CD4-positive, alpha-beta T cell treated with Interleukin-6 at 100 ng/mL for 8 hours (primary cell): ENCODE measurements at places on chromosomes 16 and 17.

DNA sequence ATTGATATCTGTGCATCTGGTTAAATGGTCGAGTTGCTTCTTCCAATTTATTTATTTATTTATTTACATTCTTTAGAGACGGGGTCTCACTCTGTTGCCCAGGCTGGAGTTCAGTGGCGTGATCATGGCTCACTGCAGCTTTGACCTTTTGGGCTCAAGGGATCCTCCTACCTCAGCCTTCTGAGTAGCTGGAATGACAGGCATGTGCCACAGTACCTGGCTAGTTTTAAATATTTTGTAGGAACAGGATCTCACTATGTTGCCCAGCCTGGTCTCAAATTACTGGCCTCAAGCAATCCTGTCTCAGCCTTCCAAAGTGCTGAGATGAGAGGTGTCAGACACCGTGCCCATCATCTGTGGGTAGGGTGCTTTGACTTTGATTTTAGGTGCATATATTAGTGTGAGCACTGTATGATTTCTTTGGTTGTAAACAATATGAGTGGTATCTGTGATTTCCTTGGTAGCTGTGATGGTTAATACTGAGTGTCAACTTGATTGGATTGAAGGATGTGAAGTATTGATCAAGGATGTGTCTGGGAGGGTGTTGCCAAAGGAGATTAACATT lies 90.2 kb downstream of the BCAS3 start:
- DNase-seq: no peak

- peak; percentile 70 for DNase-seq
Observed at GRCh38 chr16:88681709-88682451, 4.4 kb downstream of the SNAI3 start.

GRCh38 chr16:20203272-20203671 lies 124.0 kb downstream of the GP2 start:
- DNase-seq: no peak

GRCh38 chr16:84050316-84050715 lies 7.7 kb upstream of the SLC38A8 start:
- no peak for DNase-seq

DNA sequence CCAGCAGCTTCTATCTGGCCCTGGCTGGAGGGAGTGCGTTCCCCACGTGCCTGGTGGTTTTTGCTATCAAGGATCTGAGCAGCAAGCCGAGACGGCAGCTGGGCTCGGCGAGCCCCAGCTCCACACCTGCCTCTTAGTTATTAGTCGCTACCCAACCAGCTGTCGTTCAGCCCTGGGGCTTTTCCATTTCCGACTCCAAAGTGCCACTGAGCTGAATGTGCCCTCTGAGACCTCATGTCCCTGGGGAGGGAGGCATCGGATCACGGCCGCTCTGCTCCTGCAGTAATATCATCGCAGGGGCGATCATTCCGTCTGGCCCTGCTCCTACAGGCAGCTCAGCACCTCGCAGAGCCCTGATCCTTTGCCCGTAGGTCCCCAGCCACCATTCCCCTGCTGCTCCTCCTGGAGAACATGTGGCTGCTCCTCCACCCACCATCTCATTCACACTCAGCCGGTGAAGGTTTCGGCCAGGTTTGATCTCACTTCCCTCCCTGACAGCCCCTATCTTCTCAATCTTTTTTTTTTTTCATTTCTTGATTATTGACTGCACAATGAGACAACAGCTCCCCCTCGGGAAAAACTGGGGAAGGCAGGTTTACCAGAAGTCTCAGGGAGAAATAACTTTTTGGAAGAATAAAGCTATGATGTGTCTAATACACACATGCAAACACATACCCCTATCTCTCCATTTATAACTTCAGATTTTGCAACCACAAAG lies 86.7 kb downstream of the ZFHX3 start:
- no peak for DNase-seq

DNA sequence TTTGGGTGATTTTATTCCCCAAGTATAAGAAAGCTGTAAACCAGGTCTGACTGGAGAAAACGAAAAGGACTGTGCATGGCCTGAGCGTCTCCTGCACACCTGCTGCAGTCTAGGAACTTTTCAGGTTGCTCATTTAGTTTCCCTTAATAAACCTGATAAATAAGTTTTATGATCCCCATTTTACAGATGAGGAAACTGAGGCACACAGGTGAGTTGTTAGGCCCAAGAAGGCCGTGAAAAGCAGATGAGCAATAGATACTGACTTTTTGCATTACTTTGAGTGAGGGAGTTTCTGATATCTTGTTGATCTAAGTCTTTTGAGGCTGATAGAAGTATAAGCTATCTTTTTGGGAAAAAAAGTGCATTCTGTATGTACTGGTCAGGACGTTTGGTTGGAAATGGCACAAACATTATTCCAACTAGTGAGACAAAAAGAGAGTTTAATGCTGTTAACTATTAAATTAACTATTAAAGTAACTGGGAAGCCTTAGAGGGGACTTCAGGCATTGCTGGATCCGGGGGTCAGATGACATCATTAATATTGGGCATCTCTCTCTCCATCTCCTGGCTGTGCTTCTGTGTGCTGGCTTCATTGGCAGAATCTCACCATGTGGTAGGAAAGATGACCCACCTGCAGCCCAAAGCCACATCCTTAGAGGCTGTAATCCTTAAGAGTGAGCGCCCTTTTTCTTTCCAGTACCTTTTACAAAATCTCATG lies 163.4 kb downstream of the CMIP start:
- DNase-seq: no peak

- no peak for DNase-seq
Observed at GRCh38 chr17:43308999-43309398, 75.2 kb upstream of the RNU2-1 start.

DNA sequence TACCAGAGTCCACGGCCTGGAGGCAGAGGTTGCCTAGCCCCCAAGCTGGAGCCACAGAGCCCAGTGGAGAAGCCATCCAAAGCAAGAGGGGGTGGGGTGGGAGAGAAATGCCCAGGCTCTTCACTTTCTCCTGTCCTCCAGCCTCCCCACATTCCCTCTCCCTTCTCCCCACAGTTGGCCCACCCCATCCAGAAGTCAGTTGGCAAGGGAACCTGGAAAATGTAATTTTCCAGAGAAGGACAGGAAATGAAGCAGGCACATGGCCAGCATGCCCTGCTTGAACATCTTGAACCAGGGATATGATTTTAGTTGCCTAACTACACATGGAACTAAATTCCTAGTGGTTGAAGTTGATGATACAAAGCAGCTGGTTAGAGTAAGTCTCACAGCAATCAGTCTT lies 73.3 kb upstream of the IRX6 start:
- DNase-seq: no peak

- DNase-seq: no peak
Observed at GRCh38 chr16:1420111-1420539, 422 bp downstream of the UQCC4 start.

DNA sequence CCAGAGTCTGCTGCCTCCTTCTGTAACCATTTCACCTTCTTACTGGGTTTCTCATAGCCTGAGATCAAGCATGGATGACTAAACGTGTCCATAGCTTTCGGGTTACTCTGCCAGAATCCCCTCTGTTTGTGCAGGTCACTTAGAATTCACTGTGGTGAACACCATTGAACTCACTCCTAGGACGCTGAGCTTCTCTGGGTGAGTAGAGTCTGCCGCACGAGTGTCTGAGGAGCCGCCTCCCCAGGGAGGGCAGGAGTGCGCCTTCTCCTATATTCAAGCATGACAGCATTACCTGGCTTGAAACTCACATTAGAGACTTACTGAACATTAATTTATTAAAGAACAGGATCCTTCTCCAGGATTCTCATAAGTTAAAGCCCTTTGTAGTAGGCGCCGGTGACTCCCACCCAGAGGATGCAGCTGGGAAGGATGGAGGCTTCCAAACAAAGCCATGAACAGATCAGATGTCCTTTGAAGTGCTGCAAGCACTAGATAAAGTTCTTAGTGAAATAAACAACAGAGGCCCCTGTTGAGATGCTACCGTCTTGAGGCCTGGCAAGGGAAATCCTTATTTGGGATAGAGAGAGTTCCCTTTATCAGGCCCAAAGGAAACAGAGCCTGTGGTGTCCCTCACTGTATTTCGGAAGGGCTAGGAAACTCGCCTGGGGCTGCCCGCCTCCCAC lies 144.6 kb upstream of the PLCG2 start:
- no peak for DNase-seq

DNA sequence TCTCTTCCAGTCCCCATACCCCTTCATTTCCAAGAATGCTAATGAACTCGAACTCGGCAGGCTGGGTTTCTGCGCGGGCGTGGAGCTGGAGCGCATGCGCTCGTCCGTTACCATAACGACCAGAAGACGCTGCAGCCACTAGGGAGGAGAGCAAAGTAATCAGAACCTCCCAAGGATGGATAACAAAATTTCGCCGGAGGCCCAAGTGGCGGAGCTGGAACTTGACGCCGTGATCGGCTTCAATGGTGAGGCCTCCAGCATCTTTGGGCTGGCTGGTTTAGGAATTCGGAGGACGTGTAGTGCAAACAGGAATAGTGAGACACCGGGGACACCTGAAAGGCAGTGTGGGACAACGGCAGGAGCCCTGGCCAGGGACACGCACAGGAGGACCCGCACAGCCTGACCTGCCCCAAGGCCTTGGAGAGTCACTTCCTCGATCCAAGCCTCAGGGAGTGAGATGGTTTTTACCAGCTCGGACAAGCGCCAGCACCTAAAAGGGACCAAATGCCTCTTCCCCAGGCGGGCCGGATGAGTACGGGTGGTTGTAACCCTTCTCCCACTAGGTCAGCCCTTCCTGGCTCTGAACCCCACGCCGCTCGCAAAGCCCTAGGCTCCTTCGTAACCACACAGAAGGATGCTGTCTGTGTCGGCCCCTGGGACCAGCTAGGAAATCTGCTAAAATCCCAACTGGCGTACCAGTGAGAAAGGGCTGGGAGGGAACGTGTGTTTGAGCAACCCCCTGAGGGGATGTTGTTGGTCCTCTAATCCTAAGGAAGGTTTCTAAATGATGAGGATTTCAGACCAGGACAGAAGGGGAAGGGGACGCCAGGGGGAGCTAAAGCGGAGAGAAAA lies at the start of gene CFAP52:
TSS of gene CFAP52 (plus strand) at position 122 of the 852 bp plus-strand sequence. CDS start at position 176, 54 bp downstream.
- DNase-seq: peak; percentile 71

DNA sequence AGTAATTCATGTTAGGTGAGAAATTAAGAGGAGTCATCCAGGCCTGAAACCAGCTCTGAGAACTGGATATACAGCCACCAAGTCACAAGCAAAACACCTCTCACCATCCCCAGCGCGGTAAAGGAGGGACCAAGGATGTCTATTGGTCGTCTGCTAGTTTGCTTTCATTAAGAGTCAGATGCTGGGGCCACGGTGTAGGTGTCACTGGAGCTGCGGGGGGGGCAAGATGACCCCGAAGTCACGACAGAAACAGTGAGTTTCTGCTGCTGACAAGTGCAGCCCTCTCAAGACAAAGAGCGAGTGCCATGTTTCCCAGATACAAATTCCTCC lies 790 bp downstream of the NCBP3 start:
- no peak for DNase-seq
